ENCODE measurements at places on chromosomes 2 and 18.

DNA sequence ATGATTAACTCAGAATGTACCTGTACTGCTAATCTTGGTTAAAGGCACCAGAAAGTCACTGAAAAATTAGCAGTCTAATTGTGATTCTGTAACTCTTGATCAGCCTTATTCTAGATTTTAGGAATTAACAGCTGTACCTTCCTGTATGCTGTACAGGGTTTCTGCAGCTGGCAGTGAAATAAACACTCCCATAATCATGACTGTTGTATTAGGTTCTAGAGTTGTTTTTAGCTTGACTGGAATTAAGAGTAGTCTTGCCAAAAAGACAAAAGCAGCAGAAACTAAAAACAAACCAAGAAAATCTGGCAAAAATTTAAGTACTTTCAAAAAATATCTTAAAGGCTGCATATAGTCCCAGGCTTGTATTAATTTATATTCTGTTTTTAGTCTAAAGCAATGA lies 103.5 kb downstream of the SOS1 start:
- no peak for DNase-seq

GRCh38 chr2:120991441-120991840 lies 255.8 kb downstream of the GLI2 start:
- DNase-seq = no peak

DNA sequence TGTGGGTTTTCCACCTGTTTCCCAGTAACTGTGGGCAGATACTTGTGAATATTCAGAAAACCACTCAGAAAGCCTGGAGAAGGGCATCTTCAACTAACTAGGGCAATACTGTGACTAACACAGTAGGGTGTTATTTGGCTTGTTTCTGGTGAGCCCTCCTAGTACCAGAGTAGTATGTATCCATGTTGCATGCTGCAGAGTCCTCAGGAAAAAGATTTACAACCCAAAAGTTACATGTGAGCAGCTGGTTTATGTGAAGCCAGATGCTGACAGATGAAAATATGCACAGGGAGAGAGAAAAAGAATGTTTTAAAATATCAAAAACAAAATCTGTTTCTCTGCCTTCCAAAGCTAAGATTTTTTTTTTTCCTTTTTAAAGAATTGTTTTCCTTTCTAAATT lies 333.2 kb upstream of the UBE2E3 start:
- DNase-seq = no peak

GRCh38 chr2:217836901-217837491 lies 165.8 kb downstream of the TNS1 start:
- peak; percentile 71 for DNase-seq

- DNase-seq = no peak
These were observed 78.9 kb downstream of the COPS8 start for GRCh38 chr2:237164474-237165042.

DNA sequence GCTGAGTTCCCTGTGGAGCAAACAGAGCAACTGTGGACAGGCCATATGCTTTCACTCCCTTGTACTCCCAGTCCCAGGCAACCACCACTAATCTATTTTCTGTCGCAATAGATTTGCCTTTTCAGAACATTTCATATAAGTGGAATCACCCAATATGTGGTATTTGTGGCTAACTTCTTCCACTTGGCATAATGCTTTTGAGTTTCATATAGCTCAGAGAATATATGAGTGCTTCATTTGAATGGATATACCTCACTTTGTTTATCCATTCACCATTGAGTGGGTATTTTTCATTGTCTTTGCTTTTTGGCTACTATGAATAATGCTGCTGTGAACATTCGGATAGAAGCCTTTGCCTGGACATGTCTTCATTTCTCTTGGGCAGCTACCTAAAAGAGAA lies 151.9 kb downstream of the CERS6 start:
- no peak for DNase-seq

- no peak for DNase-seq
These were observed 3.4 kb upstream of the OXER1 start for GRCh38 chr2:42767080-42767898.

DNA sequence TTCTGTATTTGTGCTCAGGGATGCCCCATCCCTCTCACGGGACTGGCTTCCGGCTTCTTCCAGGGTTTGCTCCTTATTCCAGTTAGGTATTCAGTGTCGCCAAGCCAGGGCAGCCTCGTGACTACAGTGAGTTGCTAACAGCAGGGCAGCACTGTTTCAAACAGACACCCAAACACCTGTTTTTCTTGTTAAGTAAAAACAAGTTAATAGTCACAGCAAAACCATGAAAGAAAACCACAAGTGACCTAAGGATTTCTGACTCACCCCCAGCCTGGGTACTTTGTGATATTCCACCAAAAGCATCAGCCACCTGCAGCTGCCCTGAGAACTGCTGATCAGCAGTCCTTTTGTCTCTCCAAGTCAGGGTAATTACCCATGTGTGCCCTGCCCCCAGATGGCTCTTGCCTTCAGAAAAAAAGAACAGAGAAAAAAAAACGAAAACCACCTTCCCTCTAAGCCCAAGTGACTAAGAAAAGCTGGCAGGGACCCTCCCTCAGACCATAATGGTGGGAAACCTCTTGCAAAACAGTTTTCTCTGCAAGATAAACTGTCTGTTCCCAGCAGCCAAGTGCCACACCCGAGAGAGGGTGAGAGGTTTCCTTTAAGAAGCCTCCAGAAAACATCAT lies 178.2 kb downstream of the ANAPC1 start:
- peak; percentile 88 for DNase-seq

GRCh38 chr2:119694845-119695521 lies 16.0 kb downstream of the TMEM177 start:
- DNase-seq = peak; percentile 56

- DNase-seq = peak; percentile 91
These were observed 36.1 kb downstream of the NHEJ1 start for GRCh38 chr2:219124381-219125110.

- peak; percentile 74 for DNase-seq
These were observed 83.5 kb downstream of the HRH4 start for GRCh38 chr18:24543795-24544498.

- DNase-seq = no peak
These were observed 51.5 kb downstream of the RPL37A start for GRCh38 chr2:216549926-216550690.
